ENCODE measurements at places on chromosomes 3 and 15.

DNA sequence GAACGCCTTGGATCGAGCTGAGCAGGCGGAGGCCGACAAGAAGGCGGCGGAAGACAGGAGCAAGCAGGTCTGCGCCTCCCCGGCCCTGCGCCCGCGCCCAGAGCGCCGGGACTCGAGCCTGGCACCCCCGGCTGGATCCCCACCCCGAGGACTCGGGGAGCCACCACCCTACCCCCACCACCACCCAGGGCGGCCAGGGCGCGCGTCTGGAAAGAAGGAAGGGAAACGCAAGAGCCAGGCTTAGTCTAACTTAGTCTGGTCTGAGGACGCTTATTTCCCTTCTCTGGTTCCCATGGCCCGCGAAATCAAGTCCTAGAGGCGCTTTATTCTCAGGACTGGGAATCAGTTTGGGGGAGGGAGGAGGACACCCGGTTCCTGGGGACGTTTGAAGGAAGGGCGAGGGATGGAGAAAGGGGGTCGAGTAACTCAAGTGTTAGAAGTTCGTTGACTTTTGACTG lies 359 bp downstream of the TPM1 start:
- DNase-seq = no peak

DNA sequence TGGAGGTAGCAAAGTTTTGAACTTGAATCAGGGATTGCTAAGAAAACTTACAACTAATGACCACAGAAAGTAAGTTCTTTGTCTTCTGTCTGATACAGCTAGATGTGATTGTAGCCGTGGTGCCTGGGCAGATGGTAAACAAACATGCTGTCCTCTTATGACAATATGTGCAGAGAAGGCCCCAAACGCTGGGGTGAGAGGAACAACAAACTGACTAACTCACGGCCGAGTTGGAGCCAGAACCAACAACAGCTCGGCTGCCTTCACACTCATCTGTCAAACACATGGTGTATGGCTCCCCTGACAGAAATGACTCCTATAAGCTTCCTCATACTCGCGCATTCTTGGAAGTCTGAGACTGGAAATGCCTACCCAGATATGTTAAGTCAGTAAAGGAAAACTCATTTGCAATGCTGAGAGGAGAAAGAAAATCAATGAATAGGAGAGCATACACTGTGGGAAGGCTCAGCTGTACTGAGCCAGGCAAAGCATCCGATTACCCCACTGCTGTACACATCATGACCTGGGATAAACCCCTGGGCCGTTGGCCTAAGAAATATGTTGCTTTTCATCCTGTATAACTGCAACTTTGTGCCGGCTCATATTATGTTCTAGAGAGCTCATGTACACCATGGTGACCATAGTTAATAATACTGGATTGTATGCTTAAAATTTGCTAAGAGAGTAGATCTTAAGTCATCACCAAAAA lies 5.7 kb downstream of the THBS1 start:
- no peak for DNase-seq

GRCh38 chr3:38611866-38612265 lies 37.6 kb downstream of the SCN5A start:
- no peak for DNase-seq

DNA sequence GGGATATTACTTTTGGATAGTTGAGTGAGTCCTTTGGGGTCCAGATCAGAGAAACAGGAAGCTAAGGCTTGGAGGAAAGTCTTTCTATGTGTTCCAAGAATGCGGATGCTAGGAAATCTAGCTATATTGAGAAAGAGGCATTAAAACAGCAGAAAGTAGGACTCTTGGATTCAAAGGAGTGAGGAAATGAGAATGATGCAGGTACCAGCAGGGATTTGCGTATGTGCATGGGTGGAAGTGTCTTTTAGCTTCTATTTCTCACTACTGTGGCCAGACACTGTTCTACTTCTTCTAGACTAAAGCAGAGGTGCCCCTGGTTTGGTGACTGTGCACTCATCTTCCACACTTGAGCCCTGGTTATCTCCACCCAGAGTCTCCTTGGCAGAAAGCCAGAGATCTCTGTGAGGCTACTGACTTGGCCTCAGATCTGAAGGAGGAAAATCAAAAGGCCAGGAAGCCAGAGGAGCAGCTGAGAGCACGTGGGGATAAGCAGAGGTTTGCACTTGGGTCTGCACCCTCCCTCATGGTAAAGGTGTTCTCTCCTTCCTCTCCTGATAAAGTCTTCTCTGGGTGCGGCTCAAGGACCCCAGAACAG lies 44.3 kb downstream of the ATP2B2 start:
- DNase-seq = no peak

- DNase-seq = no peak
These were observed at the start of gene CACNA2D2 for GRCh38 chr3:50503504-50504342. TSS of gene CACNA2D2 (minus strand) at chr3:50503634. CDS start at chr3:50503423, 211 bp downstream.

GRCh38 chr3:149886957-149887356 lies 73.9 kb downstream of the RNF13 start:
- DNase-seq = no peak

- DNase-seq = no peak
These were observed 188.7 kb upstream of the TPM1 start for GRCh38 chr15:62853841-62854225.

Data from AG04450 (cell line).